ENCODE measurements at places on chromosomes 1 and 21. TPM values are rescaled to one million over a fixed set of nuclear protein-coding genes. Genes with fewer than 3 reads are reported as not detected.

ARHGAP30 gene
- total RNA-seq: not detected

CCDC185 gene
- not detected for total RNA-seq

RIPK4 gene
- under 0.01 TPM for total RNA-seq

AUNIP gene
- 0.33 TPM for total RNA-seq

FAM131C gene
- 0.50 TPM for total RNA-seq

FAM72A gene
- 1.8 TPM for total RNA-seq

KANK4 gene
- total RNA-seq: not detected

GBP5 gene
- under 0.01 TPM for total RNA-seq

IGSF9 gene
- total RNA-seq: under 0.01 TPM

CR1 gene
- not detected for total RNA-seq

ZNF683 gene
- not detected for total RNA-seq

- DNase-seq: no peak
Measured at GRCh38 chr1:121517586-121518230, 332.9 kb downstream of the SRGAP2C start.

GRCh38 chr1:67833602-67833940, 304 bp upstream of the GNG12 start:
- peak; percentile 55 for DNase-seq

DNA sequence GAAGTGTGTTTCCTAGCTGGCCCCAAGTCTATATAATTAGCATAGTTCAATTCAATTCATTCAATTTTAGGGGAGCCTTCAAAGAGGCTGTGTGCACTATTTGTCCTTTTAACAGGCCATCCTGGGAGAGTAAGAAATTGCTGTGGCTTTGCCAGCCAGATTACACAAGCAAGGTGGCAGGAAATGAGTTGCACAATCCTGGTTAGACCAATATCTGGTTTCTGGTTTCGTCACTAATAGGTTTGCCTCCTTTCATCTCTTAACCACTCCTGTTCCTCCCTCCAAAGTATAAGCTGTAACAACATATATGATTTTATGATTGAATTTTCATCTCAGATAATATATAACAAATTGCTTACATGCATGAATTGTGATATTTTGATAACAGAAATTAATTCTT, 84.1 kb upstream of the NEGR1 start:
- DNase-seq: peak; percentile 57

GRCh38 chr1:197356723-197357533, 88.9 kb downstream of the CRB1 start:
- peak; percentile 69 for DNase-seq

DNA sequence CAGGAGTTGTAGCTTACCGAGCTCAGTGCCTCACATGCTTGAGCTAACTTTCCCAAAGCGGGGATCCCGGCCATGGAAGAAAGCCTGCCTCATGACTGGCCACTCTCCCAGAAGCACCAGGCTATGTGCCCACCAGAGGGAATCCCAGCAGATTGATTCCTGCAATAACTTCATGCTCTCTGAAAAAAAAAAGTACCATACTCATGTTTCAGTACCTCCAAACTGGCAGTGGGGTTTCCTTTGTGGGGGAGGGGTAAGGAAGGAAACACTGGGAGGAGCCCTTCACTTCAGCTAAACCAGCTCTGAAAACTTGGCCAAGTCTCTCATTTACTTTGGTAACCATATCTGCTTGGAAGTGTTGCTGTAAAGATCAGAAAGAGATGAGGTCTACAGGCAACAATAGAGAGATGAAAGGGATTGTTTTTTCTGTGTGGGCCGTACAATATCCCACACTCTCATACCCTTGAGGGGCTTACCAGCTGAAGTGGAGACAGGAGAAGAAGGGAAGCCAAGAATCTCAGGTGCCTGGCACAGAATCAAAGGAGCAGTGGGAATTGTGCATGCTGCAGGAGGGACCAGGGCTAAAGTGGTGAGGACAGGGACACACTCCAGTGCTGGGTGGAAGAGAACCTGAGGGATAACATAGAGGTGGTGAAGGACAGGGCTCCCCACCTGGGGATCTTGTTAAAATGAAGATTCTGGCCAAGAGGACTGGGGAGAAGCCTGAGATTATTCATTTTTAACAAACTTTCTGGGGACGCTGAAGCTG, 42.4 kb upstream of the TACSTD2 start:
- no peak for DNase-seq

- DNase-seq: peak; percentile 6
Measured at GRCh38 chr1:78475888-78476610, 14.7 kb upstream of the PTGFR start.

DNA sequence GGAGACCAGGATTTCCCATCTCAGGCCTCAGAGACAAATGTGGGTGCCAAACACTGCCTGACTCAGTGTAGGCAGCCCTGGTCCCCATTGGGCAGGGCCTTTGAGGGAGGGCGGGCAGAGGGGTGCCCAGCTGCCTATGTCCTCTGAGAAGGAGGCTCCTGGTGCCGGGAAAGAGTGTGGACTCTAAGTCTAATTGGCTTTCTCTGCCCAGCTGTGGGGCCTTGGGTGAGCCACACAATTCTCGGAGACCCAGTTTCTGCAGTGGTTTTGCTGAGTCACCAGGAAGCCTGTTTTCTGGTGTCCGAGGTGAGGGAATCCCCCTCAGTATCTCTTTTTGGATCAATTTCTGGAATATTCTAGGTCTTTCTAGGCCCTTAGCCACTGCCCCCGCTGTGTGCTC, 35.3 kb upstream of the ACTL8 start:
- no peak for DNase-seq

GRCh38 chr1:8661185-8662110, 156.0 kb downstream of the RERE start:
- peak; percentile 90 for DNase-seq

GRCh38 chr1:234616644-234617043, 6.7 kb upstream of the IRF2BP2 start:
- peak; percentile 76 for DNase-seq

DNA sequence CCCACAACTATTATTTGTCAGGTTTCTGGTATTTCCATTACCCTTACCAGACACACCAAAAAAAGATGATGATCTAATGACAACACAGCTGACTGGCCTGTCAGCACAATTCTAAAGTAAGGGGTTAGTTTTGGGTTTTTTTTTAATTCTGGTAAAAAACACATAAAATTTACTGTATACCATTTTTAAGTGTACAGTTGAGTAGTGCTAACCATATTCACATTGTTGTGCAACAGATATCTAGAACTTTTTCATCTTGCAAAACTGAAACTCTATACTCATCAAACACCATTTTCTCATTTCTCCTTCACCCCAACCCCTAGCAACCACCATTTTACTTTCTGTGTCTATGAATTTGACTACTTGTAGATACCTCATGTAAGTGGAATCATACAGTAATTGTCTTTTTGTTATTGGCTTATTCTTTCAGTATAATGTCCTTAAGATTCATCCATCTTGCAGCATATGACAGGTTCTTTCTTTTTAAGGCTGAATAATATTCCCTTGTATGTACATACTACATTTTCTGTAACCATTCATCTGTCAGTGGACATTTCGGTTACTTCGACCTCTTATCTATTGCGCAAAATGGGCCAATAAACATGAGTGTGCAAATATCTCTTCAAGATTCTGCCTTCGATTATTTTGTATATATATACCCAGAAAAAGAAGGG, 29.8 kb downstream of the ARNT start:
- DNase-seq: no peak

DNA sequence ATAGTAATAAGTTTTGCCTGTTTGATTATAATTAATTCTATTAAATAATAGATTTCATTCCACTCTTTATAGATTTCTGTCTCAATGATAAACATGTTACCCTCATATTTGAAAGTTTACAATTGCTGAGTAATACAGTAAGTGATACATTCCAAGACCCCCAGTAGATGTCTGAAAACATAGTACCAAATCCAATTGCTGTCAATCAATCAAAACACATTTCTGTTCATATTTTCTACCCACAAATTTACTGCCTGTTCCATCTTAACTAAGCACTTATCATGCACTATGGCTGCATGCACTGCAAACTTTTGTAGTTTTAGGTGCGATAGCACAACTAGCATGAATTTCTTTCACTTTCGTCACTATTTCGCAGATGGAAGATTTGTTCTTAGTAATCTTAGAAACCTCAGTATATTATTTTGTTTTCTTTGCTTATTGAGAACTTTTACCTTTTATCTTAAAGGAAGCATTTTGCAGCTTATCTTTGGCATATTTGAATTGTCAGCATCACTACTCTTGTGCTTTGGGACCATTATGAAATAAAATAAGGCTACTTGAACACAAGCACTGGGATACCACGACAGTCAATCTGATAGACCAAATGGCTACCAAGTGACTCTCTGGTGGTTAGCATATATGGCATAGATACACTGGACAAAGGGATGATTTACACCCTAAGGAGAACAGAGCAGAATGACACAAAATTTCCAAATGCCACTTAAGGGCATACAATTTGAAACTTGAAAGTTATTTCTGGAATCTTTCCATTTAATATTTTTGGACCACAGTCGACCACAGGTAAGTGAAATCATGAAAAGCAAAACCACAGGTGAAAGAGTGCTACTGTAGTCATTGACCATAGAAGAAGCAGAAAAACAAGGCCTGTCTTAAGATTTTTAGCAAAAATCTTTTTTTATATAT, 67.6 kb downstream of the RGS13 start:
- peak; percentile 14 for DNase-seq

- peak; percentile 52 for DNase-seq
Measured at GRCh38 chr1:117534995-117535467, 70.8 kb upstream of the TENT5C start.

- DNase-seq: no peak
Measured at GRCh38 chr1:19840228-19840627, 25.1 kb upstream of the RNF186 start.

GRCh38 chr1:64664299-64664698, 80.6 kb upstream of the RAVER2 start:
- no peak for DNase-seq

DNA sequence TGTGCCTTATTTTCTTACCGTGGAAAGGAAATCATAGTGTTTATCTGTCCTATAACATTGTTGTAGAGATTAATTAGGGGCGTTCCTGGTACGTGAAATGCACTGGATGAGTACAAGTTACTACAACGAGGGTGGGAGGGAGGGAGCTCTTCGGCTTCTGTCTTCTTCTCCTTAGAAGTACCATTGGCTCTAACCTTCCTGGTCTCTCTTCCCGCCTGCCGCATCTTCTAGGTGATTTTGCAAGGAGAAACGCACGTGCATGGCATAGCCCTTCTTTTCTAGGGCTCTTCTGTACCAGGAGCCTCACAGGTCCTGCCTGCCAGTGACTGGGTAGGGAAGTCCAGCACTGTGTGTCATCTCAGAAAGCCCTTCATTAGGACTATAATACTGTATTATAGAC, 16.8 kb downstream of the SH3BP5L start:
- DNase-seq: no peak

- DNase-seq: no peak
Measured at GRCh38 chr1:154759196-154759595, 110.9 kb downstream of the KCNN3 start.

DNA sequence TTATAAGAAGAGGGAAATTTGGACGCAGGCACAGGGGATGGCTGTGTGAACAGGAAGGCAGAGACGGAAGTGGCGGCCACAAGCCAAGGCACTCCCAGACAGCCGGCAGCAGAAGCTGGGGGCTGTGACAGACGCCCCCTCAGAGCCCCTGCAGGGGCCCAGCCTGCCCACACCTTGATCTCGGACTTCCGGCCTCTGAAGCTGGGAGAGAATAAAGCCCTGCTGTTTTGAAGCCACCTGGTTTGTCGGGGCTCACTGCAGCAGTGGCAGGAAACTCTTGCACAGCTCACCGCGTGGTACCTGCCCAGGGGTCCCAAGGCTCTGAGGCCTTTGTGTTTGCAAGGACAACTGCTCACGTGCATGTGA, 13.7 kb downstream of the MEGF6 start:
- DNase-seq: no peak

DNA sequence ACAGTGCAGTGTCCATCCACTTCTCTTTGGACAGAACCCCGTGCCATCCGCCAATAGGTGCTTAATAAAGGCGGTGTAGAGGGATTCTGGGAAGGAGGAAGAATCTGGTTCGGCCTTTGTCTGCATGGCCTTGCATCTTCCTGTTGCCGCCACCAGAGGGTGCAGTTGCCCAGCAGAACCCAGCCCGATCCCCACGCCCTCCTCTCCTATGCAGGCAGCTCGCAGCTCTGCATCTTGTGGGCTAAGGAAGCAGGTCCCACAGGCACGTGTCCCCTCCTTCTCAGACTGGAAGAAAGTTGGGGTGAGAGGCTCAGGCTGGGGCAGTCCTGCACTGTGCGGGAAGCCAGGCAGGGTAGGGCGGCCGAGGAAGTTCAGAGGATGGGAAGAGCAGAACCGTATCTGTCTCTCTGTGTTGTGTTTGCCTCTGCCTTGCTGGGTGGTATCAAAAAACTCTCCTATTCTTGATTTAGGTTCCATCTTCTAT, 20.8 kb downstream of the NAV1 start:
- DNase-seq: peak; percentile 80

DNA sequence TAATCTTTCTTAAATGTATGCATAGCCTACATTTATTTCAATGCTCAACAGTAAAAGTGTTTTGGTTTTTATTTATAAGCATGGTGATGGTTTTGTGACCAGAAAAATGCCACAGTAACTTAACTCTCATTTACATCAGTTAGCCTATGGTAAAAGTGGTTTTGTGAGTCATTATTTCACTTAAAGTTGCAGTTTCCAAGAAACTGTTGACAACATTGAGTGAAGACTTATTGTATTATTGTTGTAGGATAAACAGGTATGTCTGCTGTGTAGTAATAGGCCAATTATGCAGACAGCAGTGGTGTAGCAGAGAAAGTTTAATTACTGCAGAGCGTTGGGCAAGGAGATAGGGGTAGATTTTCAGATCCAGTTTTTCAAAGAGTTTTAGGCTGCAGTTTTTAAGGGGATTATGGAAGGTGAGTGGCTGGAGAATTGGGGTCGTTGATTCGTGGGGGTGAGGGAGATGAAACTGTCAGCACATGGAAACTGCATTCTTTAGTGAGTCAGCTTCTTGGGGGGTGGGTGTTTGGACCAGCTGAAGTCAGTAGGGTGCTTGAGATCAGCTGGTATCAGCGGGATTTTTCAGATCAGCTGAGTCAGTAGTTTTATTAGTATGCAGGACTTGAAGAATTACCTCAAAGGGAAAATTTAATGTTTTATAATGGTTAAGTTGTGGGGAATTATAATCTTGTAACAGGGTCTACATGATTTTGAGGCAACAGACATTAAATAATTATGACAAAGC, 168.7 kb upstream of the FMN2 start:
- DNase-seq: no peak

GRCh38 chr1:27564710-27565649, 39.0 kb downstream of the AHDC1 start:
- DNase-seq: no peak

- peak; percentile 78 for DNase-seq
Measured at GRCh38 chr1:205477759-205478247, 22.0 kb upstream of the BLACAT1 start.
